ENCODE measurements at places on chromosomes 7 and 10.
A peak's percentile ranks its signal among the peaks of the same experiment; 100 is the strongest.

GRCh38 chr7:19585761-19586160, 123.1 kb downstream of the POLR1F start:
- no peak for DNase-seq

DNA sequence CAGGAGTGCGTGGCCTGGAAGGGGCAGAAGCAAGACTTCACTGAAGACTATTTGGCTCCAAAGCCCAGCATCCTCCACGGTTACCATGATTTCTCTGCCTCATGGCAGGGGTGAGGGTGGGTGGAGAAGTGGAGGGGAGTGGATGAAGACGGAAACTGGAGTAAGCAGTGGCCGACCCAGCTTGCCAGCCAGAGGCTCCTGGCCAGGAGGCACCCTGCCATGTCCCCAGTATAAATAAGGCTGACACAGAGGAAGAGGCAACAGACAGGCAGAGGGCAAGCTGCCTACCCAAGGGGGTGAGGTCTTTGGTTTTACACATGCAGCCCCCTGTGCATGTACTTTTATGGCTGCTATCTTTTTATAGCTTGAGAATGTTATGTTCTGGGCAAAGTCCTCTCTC, 102.6 kb upstream of the TBX20 start:
- DNase-seq = no peak

- no peak for DNase-seq
Observed at GRCh38 chr7:1026721-1027161, 17.6 kb upstream of the GPR146 start.

DNA sequence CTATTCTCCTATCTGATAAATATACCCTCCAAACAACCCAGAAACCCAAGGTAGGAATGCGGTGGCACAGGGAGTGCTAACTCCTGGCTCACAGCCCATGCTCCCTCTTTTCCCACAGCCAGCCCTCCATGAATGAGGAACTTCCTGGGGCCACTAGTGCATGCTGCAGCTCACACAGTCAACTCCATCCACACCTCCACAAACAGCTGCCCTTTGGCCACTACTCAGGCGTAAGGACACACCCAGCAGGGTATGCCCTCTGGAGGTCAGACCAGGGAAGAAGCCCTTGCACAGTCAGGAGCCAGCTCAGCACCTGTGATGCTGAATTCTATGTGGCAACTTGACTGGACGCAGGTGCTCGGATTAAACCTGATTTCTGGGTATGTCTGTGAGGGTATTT, 85.2 kb upstream of the PIK3CG start:
- DNase-seq = no peak

- DNase-seq = no peak
Observed at GRCh38 chr7:147304376-147304775, 1187.8 kb downstream of the CNTNAP2 start.

DNA sequence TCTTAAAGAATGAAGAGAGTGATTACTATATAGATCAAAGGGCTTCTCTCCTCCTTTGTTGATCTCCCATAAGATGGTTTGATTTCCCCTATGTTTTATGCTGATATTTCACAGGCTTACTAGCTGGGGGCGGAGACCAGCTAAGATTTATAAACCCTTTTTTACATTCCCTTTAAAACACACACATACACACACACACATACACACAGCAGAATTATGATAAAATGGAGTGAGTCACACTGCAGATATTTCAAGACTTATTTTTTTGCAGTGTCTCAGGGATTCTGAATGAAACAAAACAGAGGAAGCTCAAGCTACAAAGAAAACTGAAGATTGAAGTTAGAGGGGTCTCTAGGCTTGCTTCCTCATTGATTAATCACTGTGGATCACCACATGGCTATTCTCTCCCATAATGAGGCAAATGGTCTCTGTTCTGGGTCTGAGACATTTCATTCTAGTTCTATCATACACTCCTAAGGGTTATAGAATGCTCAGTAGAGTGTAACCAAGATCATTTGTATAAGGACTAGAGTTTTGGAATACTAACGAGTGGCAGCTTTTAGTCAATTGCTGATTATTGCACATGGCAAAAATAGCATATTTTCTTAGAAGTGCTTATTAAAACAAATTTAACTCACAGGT, 18.6 kb downstream of the INA start:
- no peak for DNase-seq

GRCh38 chr10:120473593-120473992, 16.6 kb downstream of the PLPP4 start:
- no peak for DNase-seq

GRCh38 chr7:80189638-80190037, 55.0 kb downstream of the GNAI1 start:
- DNase-seq = no peak

DNA sequence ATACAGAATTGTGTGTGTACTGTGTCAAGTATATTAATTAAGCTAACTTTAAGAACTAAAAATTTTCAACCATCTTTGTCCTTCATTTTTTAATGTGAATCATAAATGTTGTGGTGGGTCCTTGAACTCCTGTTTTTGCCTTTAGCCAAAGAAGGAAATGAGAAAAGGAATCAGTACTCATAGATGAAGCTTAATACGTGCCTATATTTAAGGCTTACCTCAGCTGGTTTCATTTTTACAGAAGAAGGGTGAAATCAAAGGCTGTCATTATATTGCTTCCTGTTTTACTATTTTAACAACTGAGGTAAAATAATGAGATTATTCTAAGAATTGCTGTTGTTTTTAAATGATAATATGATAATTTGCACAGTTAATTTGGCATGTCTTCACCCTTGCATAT, 6.3 kb upstream of the SNX13 start:
- peak; percentile 22 for DNase-seq

DNA sequence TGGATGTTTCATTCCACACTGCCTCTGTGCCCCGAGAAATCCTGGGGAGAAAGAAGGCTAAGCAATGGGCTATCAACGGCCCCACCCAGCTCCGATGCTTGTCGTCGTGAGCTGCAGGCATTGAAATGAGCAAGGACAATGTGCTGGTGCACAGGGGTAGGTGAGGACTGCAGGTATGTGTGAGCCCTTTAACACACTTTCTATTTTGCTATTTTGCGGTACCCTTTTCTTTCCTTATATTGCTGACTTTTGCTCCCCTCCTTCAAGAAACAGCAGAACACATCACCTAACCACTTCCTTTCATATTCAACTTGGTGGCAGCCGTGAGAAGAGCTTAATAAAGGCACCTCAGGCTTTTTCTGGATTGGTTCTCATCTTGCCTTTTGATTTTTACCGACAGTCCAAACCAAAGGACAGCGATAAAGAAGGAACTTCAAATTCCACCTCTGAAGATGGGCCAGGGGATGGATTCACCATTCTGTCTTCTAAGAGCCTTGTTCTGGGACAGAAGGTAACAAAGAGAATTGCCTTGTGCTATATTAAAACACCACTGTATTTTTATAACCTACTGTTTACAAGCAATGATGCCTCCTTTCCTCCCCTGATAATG, 39.2 kb downstream of the AIFM2 start:
- peak; percentile 59 for DNase-seq

DNA sequence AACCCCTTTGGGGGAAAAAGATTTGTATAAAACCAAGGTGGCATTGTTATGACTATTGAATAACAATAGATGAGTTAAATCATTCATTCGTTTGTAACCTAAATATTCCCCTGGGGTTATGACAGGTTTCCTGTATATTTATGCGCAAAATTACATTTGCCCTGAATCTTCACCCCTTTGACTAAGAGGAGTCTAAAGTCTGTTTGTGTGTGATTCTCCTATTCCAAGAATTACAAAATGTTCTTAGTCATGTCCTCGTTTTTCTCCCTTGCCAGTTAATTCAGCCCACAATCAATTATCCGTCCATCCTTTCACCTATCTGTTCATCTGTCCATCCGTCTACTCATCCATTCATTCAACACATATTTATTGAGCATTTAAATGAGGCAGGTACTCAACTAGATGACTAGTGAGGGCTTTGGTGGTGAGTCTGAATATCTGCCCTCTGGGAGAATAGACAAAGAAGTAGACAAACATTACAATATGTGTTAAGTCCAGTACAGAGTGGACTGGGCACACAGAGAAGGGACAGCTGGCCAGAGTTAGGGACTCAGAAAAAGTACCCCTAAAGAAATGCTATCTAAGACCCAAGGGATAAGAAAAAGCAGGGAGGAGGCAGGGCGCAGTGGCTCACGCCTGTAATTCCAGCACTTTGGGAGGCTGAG, 35.6 kb upstream of the TCF7L2 start:
- no peak for DNase-seq

DNA sequence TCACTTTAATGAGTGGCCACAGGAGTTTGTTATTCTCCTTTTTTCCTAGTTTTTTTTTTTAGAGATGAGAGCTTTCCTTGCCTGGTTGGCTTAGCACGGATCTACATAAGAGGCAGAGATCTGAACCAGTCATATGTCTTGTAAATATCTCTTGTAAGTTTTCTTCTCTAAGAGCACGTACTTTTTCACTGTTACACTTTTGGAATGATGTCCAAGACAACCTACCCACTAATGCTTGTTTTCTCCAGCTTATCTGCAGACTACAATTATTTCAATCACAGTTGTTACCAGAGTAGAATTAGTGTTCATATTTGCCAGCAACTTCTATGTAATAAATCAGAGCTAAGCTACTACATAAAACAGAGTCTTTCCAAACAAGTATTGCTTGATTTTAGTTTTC, 444.6 kb downstream of the KCNMA1 start:
- no peak for DNase-seq

- DNase-seq = peak; percentile 36
Observed at GRCh38 chr7:100434297-100435144, 1.8 kb downstream of the PPP1R35 start.

GRCh38 chr10:19974138-19974537, 157.9 kb downstream of the PLXDC2 start:
- no peak for DNase-seq

DNA sequence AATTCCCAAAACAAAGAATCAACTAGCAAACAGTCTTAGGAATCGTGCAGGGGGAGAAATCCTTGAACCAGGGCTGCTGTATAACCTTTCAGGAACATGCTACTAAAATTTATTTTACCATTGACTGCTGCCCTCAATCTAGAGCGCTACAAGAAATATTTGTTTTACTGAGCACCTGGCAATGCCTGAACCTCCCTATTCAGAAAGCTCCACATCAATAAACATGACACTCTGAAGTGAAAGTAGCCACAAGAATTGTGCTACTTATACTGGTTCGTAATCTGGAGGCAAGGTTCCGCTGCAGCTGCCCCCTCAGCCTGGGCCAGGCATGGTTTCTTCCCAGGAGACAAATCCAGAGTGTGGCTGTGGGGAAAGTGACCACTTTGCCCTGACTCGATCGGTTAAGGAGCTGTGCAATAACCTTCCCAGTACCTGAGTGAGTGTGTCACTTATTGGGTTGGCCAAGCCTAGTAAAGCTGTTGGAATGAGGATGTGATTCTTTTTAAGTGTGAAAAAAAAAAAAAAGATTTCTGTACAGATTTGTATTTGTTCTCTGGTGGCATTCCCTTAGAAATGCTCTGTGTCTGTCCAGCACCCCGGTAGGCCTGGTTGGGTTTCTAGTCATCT, 7.7 kb downstream of the VWA2 start:
- DNase-seq = no peak

DNA sequence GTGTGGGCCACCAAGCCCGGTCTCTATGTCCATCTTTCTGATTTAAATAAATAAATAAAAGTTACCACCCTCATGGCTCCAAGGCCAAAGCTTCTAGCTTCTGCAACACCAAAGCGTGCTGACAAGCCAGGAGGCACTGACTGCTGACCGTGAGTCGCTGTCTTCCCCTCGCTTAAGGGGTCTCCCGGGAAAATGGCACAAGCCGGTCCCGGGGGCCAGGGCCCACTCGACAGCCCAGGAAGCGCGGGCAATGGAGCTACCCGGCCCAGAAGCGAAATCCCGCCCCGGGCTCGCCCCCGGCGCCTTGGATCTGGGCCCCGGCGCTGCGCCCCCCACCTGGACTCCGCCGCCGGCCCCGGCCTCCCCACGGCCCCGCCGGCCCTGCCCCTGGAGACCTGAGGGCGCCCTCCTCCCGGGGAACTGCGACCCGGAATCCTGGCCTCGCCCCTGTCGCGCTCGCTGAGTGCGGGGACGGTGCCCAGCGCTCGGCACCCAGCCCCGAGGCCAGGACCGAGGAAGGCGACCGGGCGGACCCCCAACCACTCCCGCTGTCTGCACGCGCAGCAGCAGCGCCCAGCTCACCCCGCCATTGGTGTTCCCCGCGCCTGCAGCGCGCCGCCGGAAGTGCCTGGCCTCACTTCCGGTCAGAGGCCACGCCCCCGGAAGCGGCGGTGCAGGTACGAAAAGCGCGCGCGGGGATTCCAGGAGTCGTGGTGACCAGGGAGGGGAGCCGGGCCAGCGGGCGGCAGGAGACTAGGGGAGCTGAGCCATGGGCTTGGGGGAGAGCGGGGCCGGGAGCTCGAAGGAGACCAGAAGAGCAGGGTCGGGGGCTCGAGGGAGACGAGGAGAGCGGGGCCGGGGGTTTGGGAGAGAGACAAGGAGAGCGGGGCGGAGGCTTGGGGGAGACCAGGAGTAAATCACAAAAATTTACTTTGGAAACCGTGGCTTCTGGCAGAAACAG, at the start of the genes MRM2 and NUDT1:
Gene MRM2 (minus strand): TSS at position 626 of the 961 bp plus-strand sequence. CDS start 36 bp downstream, at position 590.
Gene NUDT1 (plus strand): TSS at position 647 of the 961 bp plus-strand sequence. CDS start 2,349 bp downstream, outside the sequence.
- DNase-seq = peak; percentile 71

DNA sequence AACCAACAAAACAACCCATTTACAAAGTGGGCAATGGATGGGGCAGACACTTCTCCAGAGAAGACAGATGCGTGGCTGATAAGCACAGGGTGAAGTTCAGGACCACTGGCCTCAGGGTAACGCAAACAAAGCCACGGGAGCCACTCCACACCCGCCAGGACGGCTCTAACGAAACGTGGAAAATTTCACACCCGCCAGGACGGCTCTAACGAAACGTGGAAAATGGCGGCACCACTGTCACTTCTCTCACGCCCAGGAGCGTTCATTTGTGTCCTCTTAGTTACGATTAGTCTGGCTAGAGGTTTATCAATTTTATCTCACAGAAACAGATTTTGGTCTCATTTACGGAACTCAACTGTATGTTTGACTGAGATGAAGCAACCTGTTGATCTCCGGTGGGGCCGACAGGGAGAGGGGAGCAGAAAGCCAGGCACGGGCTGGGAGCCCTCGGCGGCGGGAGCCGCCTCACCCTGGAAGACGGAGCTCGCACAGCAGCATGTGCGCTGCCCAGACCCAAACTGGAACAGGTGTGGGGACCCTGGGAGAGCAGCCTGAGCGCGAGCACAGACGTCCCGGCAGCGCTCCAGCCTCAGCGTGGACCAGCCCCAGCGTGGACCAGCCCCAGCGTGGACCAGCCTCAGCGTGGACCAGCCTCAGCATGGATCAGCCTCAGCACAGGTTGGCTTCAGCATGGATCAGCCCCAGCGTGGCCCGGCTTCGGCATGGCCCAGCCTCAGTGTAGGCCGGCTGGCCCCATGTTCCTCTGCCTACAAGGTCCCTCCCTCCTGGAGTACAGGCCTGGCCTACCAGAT, 243.5 kb downstream of the MAD1L1 start:
- no peak for DNase-seq

DNA sequence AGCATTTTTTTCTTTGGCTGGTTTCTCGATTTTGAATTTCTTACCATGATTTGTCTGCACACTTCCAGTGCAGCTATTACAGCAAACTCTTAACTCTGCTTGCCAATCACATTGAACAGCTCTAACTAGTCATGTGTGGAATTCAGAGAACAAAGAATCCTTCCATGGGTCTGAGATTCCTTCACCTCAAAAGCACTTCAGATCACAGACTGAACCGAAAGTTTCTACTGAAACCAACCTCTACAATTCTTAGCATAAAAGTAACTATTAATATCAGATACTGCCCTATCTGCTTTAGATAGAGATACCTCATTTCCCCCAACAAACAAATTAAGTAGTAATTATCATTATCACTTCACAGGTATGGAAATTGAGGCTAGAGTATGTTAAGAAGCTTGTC, 56.5 kb upstream of the SP4 start:
- DNase-seq = no peak

GRCh38 chr10:86371691-86372090, 5.1 kb upstream of the GRID1 start:
- DNase-seq = no peak
